Ascending aorta (tissue), 2 donors: ENCODE measurements at places on chromosomes 5 and 9.

- no peak for DNase-seq
Measured at GRCh38 chr9:99184110-99184474, 37.6 kb downstream of the ALG2 start.

- peak; percentile 98 for DNase-seq
Measured at GRCh38 chr9:129496473-129497004, 124.4 kb downstream of the C9orf50 start.

GRCh38 chr9:127136880-127137639 lies 14.6 kb upstream of the ANGPTL2 start:
- no peak for DNase-seq

- DNase-seq: no peak
Measured at GRCh38 chr5:138391859-138392386, 39.4 kb downstream of the KDM3B start.

- no peak for DNase-seq
Measured at GRCh38 chr9:25891527-25891926, 213.3 kb upstream of the TUSC1 start.

- DNase-seq: no peak
Measured at GRCh38 chr9:119967867-119968535, 598.8 kb upstream of the BRINP1 start.

DNA sequence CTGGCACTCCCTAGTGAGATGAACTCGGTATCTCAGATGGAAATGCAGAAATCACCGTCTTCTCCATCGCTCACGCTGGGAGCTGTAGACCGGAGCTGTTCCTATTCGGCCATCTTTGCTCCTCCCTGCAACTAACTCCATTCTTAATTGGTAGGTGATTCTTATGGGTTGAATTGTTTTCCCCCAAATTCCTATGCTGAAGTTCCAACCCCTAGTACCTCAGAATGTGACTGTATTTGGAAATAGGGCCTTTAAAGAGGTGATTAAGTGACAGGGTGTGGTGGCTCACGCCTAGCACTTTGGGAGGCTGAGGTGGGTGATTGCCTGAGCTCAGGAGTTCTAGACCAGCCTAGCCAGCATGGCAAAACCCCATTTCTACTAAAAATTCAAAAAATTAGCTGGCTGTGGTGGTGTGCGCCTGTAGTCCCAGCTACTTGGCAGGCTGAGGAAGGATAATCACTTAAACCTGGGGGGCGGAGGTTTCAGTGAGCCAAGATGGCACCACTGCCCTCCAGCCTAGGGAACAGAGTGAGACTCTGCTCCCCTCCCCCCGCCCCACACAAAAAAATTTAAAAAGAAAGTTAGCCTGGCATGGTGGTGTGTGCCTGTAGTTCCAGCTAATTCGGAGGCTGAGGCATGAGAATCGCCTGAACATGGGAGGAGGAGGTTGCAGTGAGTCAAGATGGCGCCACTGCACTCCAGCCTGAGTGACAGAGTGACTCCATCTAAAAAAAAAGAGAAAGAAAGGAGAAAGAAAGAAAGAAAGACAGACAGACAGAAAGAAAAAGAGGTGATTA lies 25.2 kb upstream of the FOCAD start:
- no peak for DNase-seq

DNA sequence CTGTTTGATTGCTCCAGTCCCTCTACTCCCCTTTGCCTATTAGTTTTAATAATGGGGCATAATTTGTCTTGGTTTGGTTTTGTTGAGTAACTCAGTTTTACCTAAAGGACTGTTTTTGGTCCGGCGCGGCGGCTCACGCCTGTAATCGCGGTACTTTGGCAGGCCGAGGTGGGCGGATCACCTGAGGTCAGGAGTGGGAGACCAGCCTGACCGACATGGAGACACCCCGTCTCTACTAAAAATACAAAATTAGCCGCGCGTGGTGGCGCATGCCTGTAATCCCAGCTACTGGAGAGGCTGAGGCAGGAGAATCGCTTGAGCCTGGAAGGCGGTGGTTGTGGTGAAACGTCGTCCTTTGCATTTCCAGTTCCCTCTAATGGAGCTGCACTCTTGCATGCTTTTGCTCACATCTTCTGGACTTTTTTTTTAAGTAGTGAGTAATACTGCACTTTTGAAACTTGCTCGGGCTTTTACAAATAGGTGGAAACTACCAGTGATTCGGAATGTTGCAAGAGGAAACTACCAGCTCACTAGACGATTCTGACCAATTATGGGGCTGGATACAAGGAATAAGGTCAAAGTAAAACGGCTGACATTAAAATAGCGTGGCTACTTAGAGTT lies 721 bp upstream of the MAML1 start:
- DNase-seq: peak; percentile 73

DNA sequence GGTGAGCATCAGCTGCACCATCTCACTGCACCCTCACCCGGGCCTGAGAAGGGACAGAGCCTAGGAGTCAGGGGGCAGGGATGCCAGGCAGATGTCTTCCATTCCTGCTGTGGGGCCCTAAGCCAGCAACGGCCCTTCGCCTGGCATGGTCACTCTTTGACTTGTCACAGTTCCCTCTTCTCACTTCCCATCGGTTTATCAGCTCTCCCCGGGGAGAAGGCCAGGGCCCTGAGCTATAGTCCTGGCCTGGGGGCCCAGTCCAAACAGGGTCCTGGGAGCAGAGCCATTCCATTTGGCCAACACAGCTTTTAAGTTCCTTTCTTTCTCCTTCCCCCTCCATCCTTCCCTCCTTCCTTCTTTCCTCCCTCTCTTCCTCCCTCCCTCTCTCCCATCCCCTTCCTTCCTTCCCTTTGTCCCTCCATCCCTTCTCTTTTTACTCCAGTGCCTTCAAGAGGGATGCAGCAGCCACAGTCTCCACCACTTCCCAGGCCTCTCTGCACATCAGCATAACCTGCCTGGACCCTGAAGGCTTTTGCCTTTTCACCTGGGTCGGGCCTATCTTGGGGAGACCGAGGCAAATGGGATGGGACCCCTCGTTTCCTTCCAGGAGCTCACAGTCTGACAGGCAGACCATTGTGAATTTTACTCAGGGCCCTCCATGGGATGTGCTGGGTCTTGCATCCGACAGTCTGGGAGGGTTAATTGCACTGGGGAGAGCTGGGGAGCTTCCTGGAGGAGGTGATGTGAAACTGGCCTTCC lies 4.2 kb downstream of the COL5A1 start:
- DNase-seq: no peak

DNA sequence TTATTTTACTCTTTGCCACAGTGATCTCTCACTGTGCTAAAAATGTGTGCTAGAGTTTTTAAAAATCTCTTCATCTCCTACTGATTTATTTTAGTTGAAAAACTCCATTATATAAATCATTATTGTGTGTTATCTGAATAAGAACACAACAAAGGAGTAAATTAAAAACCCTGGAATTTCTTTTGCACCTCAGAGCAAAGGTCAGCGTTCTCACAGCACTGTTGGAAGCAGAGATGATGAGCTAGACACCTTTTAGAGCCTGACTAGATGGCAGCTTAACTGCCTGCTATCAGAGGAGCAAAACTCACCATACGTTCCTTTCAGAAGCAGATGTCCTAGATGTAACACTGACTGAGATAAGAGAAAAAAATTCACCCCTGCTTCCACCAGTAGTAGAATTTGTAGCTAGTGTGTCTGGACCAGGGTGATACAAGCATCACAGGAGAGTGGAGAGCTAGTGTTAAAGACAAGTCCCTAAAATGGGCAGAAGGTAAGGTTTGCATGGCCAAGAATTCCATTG lies 147.1 kb downstream of the ENTREP1 start:
- DNase-seq: no peak

DNA sequence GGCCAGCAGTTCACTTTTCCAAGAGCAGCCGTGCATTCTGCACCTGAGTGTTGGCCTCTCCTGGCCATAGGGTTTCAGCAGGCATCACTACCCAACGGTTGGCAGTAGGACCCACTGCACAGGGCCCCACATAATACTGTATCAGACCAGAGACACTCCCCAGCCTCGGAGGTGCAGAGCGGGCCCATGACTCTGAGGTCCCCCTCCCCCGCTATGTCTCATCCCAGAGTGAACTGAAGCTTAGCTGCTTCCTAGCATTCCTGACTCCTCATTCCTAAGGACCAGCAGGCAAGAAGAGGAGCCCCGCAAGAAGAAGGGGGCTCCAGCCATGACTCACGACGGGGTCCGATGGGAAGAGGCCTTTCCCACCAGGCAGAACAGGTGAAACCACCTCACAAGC lies 67.2 kb downstream of the CAMSAP1 start:
- no peak for DNase-seq

DNA sequence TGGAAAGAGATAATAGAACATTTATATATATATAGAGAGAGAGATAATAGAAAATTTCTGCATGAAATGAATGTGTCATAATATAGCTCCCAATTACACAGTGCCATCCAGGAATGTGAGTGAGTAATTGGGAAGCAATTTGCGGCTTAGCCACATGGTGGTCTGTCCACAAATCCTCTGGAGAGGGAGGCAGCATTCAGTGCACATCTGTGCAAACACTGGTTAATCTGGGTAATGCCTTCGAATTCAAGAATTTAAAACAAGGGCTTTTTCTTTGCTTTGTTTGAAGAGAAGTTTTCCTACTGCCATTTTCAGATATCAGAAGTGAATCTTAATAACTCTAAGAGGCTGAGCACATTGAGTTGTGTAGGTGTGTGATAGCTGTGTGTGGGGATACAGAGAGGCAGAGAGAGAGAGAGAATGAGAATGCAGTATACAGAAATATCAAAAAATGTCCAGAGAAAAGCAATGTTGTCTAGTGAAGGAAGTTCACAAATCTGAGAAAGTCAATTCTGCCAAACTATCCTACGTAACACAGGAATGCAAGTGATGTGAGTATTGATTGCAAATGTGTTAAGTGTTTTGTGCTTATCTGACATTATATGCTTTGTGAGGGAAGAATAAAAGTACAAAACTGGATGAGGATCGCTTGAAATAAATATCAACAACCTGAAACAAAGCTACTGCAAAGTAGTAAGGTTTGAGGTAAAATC lies 134.6 kb downstream of the EDIL3 start:
- no peak for DNase-seq

DNA sequence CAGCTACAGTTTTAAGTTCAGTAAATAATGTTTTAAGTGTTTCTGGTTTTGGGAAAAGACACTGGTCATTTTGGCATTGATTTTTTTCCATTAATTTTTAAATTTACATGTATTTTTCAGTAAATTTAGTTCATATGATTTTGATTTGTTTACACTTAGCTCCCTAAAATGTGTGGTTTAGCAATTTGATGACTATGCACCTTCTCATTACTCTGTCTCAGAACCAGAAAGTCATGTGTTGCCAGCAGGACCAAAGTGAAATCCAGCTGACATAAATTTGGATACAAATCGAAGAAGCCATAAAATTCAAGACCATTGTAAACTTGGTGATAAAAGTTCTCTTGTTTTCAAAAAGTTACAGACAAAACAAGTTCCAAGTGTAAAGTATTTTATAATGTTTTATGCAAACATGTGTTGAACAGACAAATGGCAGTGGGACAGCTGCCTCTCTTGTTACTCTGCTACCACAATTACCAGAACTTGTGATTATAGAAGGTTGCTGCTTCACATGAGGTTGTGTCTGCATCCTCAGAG lies 354.8 kb downstream of the NR2F1-AS1 start:
- no peak for DNase-seq

- no peak for DNase-seq
Measured at GRCh38 chr9:135958485-135958884, 2.7 kb downstream of the UBAC1 start.

DNA sequence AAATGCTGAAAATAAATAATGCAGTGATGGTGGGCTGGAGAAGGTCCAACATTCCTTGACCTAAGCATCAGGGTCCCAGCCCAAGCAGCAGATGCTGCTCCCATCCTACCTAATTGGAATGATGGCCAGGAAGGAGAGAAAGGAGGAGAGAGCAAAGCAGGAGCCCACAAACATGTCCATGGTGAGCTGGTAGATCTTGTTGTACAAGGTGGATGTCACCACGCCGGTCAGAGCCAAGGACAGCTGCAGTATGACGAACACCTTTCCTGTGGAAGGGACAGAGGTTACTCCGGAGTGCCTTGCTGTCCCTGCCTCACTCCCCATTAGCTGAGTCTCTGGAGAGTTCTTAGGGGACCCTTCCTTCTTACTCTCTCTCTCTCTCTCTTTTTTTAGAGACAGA lies 4.3 kb downstream of the SLC46A2 start:
- no peak for DNase-seq

GRCh38 chr9:88291856-88292255 lies 96.4 kb upstream of the SPIN1 start:
- DNase-seq: no peak

DNA sequence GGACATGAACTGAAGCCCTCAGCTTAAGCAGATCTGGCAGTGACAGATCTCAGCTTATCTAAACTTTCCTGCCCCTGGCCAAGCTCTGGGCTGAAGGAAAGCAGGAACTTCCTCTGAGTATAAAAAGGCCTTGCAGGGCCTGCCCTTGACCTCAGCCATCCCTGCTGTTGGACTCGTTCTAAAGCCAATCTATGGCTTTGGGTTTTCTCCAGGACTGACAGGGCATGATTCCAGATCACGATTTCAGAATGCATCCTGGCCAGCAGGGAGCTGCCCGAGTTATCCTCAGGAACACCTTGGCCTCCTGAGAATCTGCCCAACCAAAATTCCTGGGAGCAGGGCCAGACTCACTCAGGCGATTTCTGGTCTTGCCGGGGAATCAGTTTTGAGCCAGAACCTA lies 502.7 kb downstream of the TLE4 start:
- no peak for DNase-seq

DNA sequence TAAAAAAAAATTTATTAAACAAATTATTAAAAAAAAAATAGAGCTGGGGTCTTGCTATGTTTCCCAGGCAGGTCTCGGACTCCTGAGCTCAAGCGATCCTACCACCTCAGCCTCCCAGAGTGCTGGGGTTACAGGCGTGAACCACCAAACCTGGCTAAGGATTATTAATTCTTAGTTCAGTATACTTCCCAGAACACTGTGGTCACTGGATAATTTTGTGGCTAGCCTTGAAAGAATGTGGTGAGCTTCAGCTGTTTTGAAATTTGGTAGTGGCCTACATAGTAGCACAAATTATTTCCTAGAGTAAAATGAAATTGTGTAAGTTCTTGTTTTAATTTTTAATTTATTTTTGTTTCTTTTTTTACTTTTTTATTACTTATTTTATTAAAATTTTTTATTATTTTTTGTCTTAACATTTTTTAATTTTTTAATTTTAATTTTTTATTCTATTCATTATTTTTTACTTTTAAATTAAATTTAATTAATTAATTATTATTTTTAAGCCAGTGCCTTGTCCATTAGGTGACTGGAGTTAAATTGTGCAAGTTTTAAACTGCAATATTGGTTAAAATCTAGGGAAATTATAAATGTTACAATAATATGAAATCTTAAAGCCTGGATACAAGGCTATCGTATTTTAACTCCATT lies 23.0 kb downstream of the ARRDC3 start:
- DNase-seq: no peak
